ENCODE measurements at places on chromosomes 11 and 22. TPM values are rescaled to one million over a fixed set of nuclear protein-coding genes. Genes with fewer than 3 reads are reported as not detected.

The RAB3IL1 gene
- total RNA-seq = 0.09 TPM

The DCHS1 gene
- 0.91 TPM for total RNA-seq

The APOL1 gene
- total RNA-seq = 37.2 TPM

The MYO7A gene
- 0.48 TPM for total RNA-seq

The NXPE2 gene
- total RNA-seq = not detected

The DDI1 gene
- not detected for total RNA-seq

The SLC22A8 gene
- not detected for total RNA-seq

The SLC22A25 gene
- not detected for total RNA-seq

The CALCA gene
- not detected for total RNA-seq

The SLC25A1 gene
- total RNA-seq = 48.5 TPM

The GNAZ gene
- 1.5 TPM for total RNA-seq

The BAIAP2L2 gene
- 0.71 TPM for total RNA-seq

The CRYAB gene
- total RNA-seq = not detected

The IGF2 gene
- 9.2 TPM for total RNA-seq

The SUSD2 gene
- 0.65 TPM for total RNA-seq

The GPR83 gene
- 0.07 TPM for total RNA-seq

The SMTNL1 gene
- total RNA-seq = not detected

The OR4C6 gene
- total RNA-seq = not detected

The PRR33 gene
- total RNA-seq = 0.09 TPM

The B4GALNT4 gene
- total RNA-seq = 6.6 TPM

The FGF19 gene
- not detected for total RNA-seq

The PATE4 gene
- total RNA-seq = not detected

The CLMP gene
- total RNA-seq = 0.05 TPM

The TSPAN18 gene
- 1.4 TPM for total RNA-seq

The C11orf86 gene
- total RNA-seq = not detected

The OR52E4 gene
- not detected for total RNA-seq

The CYTH4 gene
- 33.1 TPM for total RNA-seq

The DCDC1 gene
- 0.23 TPM for total RNA-seq

The CHRNA10 gene
- total RNA-seq = 1.1 TPM

The MIOX gene
- 0.32 TPM for total RNA-seq

The LRRC55 gene
- not detected for total RNA-seq

The IL18 gene
- not detected for total RNA-seq

The CHRM1 gene
- not detected for total RNA-seq

The APOL6 gene
- 35.5 TPM for total RNA-seq

The PTH gene
- not detected for total RNA-seq

The OR8A1 gene
- total RNA-seq = not detected

The SYT7 gene
- not detected for total RNA-seq

The NXPE1 gene
- not detected for total RNA-seq

The GGT1 gene
- 32.4 TPM for total RNA-seq

The LMO2 gene
- not detected for total RNA-seq

The VWCE gene
- total RNA-seq = 5.2 TPM

The OR51G2 gene
- not detected for total RNA-seq

The LAYN gene
- total RNA-seq = 5.6 TPM
